ENCODE measurements at places on chromosomes 7 and 10.

DNA sequence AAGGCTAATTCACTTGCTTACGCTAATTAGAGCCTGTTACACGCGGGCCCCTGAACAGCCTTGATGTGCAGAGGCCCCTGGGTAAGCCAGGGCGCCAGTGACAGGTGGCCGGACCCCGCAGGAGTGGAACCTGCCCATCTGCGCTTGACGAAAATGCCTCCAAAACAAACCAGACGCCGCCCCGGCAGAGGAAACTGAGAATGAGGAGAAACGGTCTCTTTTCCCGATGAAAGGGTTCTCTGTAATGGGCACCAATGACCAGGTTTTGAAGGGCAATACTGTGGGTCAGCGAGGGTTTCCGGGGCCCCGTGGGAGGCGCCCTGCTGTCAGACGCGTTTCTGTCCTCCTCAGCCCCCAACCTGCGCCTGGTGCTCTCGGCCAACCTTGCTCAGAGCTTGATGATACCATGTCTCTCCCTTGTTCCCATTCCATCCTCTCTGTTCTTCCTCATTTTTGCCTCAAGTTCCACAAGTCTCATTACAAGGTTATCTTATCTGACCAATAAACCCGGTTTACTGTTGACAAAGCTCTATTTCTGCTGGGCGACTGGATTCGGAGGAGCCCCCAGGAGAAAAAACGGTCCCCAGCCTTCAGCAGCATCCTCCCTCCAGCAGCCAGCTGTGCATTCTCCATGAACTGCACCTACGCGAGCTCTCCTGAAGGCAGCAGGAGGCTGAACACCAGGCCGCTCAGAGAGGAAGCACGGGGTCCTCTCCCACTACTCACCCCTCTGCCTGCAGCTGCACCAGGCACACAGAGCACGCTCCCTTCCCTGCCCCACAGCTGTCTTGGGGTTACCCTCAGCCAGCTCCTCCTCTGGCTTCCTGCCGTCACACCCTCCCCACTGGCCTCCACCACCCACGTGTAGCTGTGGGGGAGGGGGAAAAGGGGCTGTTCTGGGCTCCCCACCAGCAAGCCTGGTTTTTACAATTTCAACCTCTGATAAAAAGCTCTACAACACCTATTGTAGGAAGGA, 202.0 kb downstream of the MAD1L1 start:
- DNase-seq: no peak

GRCh38 chr7:45028138-45028919, 28.3 kb downstream of the CCM2 start:
- DNase-seq: no peak

DNA sequence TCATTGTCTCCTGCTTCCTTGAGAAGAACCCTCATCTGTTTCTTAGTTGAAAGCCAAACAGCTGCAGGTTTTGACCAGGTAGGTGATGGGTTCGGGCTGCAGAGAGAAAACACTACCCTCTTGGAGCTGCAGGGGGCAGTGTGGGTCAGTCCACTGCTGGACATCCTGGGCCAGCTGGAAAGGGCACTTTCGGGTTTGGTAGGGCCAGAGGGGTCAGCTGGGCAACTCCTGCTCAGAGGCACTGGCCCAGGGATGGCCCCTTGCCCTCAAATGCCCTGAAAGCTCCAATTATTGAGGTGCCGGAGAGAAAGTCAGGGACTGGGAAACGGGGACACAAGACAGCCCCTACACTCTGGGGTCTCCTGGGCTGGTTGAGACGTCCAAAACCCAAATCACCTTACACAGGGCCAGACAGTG, 90.7 kb downstream of the MKI67 start:
- DNase-seq: peak; percentile 73

GRCh38 chr10:50882540-50882983, 2.9 kb downstream of the A1CF start:
- no peak for DNase-seq

GRCh38 chr7:3235322-3235721, 65.7 kb upstream of the SDK1 start:
- DNase-seq: no peak

DNA sequence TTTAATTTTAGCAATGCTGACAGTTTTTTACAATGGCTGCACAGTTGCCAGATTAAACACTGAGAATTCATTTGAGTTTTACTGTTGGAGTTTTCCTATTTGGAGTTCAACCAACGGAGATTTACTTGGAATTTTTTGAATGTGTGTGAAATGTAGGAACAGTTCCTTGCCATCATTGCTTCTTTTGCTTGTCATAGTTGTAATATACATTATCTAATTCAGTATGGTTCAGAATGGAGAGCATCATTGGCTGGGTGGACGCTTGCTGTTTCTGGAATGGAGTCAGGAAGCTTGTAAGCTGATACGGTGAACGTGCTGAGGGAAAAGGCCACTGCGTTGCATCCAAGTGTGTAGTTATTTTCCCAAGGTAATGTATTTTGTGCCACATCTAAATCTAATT, 404.3 kb upstream of the KLF6 start:
- DNase-seq: no peak

DNA sequence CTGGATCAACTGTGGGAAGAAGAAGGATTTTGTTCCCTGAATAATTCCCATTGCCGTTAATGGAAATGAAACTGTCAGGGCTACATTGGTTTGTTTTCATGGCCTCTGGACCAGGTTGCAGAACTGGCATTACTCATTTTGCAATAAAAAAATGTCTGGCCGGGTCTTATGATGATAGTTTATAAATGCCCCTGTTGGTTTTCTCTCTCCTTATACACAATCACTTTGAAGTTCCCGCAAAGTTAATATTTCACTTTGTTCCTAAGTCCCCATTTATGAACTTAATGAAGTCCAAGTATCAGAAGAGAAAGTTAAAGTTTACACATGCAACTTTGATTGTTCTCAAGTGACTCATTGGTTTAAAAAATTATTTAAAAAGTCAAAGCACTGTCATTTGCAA, 150.7 kb upstream of the PRR15 start:
- DNase-seq: no peak

- no peak for DNase-seq
Observed at GRCh38 chr7:1243290-1243963, 10.8 kb downstream of the UNCX start.

- DNase-seq: no peak
Observed at GRCh38 chr10:32411797-32412498, 34.0 kb upstream of the CCDC7 start.

- no peak for DNase-seq
Observed at GRCh38 chr7:14850039-14850438, 52.5 kb downstream of the DGKB start.

- DNase-seq: peak; percentile 43
Observed at GRCh38 chr7:26156451-26157420, 4.7 kb downstream of the NFE2L3 start.

DNA sequence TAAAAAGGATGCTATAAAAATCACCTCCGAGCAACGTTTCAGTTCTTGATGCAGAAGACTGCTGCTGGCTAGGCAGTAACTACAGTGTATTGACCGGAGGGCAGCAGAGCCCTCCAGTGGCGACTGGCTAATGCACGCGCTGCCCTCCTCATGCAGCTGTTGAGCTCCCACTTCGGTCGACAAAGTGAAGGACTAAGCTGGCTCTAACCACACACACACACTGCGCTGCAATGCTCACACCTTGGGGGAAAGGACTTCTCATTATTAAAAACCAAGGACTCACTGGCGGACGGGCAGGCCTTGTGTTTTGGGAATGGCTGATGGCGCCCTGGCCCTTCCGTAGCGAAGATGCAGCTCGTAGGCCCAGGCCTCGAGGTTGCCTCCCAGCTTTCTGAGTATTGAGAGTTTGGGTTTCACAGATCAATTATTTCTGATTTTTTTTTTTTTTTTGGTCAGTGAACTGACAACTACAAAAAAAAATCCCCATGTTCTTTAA, 120.9 kb upstream of the DIP2C start:
- DNase-seq: no peak

DNA sequence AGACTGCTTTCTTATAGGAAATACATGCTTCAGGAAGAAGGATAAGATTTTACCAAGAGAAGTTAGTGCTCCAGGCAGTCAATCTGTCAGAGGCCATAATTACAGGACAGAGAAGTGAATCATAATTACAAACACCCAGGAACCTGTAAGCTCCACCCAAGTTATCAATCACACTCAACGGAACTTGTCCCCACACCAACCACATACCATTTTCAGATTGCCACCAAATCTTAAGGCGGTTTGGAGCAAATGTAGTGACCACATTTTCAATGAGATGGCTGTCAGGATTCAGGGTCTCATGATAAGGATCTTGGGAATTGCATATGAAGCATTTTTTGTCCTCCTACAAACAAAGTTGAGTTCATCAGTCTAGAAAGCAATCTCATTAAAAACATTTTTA, 4.8 kb downstream of the LAMB1 start:
- DNase-seq: no peak

DNA sequence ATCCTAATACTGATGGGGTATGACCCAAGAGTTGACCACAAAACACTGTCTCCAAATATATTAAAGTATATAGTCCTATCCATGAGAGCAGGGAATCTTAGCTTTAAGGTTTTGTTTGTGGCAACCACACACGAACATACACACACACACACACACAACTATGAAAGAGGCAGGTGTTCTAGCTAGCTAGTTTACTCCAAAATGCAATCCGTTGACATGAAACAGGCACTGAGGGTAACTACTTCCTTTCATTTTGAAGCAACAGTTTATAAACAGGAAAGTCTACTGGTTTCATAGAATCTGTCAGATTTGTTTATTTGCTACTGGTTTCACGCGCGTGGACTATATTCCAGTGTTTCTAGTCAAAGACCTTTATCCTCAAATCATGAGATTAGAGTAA, 14.8 kb downstream of the HTR5A start:
- no peak for DNase-seq

DNA sequence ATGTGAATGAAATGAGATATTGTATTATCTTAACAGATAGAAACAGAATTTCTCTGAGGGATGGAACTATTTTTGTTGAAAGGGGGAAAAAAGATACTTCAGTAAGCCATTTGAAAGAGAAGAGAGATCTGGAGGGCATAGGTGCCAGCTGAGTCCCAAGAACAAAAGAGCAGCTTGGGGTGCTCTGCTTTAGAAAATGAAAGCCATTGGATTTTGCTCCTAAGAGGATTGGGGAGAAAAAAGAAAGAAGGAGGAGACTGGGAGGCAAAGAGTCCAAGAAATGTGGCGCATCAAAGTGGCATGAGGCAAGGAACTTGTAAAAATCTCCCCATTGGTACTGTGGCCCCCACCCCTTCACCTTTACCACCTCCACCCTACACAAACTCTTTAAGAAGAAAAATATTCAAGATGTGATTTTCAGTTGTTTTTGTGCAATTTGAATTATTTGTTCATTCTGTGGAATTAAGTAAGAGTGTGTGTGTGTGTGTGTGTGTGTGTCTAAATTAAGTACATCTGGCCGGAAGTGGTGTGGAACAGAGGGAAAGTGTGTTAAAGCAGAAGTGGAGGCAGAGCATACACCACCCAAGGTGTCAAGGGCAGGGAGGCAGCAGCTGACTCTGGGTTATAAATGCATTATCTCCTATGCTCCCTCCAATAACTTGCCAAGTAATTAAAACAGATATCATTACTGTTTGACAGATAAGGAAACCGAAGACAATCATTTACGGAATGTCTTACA, 9.9 kb upstream of the GNAI1 start:
- DNase-seq: no peak

GRCh38 chr10:28326516-28327490, 23.9 kb upstream of the MPP7 start:
- no peak for DNase-seq

- no peak for DNase-seq
Observed at GRCh38 chr7:137976232-137976631, 25.7 kb downstream of the CREB3L2 start.

GRCh38 chr7:94303118-94303517, 91.6 kb upstream of the COL1A2 start:
- no peak for DNase-seq

DNA sequence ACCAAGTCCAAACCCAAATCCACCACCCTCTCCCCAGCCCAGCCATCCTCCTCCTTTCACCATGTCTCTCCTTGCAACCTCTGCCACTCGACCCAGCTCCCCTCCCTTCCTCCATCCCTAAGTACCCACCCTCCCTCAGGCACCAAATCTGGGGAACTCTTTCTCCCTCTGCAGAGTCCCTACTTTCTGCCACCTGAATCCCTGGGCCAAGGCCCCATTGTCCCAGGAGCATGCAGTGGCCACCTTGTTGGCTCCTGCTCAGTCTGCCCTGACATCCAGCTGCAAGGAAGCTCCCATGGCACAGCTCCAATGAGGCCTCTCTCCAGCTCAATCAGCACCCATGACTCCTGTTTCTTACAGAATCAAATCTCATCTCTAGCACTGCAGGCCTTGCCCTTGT, 5.5 kb upstream of the UNC5B start:
- DNase-seq: no peak

GRCh38 chr10:12782537-12782936, 219.0 kb downstream of the CCDC3 start:
- DNase-seq: peak; percentile 53

- no peak for DNase-seq
Observed at GRCh38 chr10:6240254-6240653, 37.5 kb downstream of the PFKFB3 start.

DNA sequence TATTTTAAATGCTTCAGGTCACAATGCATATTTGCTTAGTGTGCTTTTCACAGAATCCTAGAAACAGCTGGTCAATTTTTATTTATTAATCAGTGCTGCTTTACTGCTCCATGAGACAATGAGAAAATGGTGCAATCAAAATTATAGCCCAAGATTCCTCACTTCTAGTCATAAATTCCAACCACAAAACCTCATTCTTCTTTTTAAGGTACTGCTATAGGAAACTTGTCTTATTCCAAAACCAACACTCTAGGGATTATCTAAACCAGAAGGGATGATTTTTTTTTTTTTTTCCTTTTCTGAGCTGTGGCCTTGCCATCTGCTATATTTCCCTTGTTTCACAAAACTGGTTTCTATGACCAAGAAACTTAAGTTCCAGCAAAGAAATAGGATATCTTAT, 64.0 kb upstream of the SEMA3A start:
- no peak for DNase-seq

Data from GM10248 (cell line).